A549 treated with CpdA at 1 μM for 4 hours (cell line): ENCODE measurements at places on chromosomes 12 and 14. TPM values are rescaled to one million over a fixed set of nuclear protein-coding genes. Genes with fewer than 3 reads are reported as not detected.

The BDKRB1 gene
- total RNA-seq: 0.47 to 1.9 TPM (median 1.8 TPM) in 5 replicates

The CD27 gene
- not detected in 5 replicates for total RNA-seq

The EFS gene
- not detected in 5 replicates for total RNA-seq

The CD63 gene
- total RNA-seq: 665 to 728 TPM (median 711 TPM) in 5 replicates
